ENCODE measurements at places on chromosomes 5 and 9. TPM values are rescaled to one million over a fixed set of nuclear protein-coding genes. Genes with fewer than 3 reads are reported as not detected.

Gene FBLL1
- 0.24 TPM for total RNA-seq

Gene KCNV2
- not detected for total RNA-seq

Gene PCDHB3
- not detected for total RNA-seq

Gene GRM6
- total RNA-seq: not detected

Gene DMGDH
- not detected for total RNA-seq

Gene PCDHB14
- not detected for total RNA-seq

Gene RNF183
- not detected for total RNA-seq

Gene RASEF
- total RNA-seq: not detected

Gene FSTL4
- total RNA-seq: not detected

Gene LCP2
- 282 TPM for total RNA-seq

Gene PCDHA1
- not detected for total RNA-seq

Gene PCDHA9
- not detected for total RNA-seq

Gene NUTM2F
- not detected for total RNA-seq

Gene FAM169A
- total RNA-seq: 7.9 TPM

Gene TNFSF15
- 0.08 TPM for total RNA-seq

Gene FBXL17
- total RNA-seq: 11.5 TPM

Gene MEIKIN
- total RNA-seq: not detected

Gene WNT8A
- not detected for total RNA-seq

Gene OGN
- not detected for total RNA-seq

Gene FGD3
- 42.0 TPM for total RNA-seq

Gene CKS2
- total RNA-seq: 90.2 TPM

Gene LTC4S
- 2.9 TPM for total RNA-seq

Gene DTWD2
- total RNA-seq: 4.9 TPM

Gene SAXO1
- total RNA-seq: not detected

Gene EFNA5
- total RNA-seq: 2.2 TPM

Gene MFAP3
- 28.5 TPM for total RNA-seq

Gene AK8
- total RNA-seq: not detected

Gene HTR4
- total RNA-seq: not detected

Gene TTLL11
- 7.7 TPM for total RNA-seq

Gene DELE1
- 70.9 TPM for total RNA-seq

Gene MAP1B
- 0.06 TPM for total RNA-seq

Gene SLC45A2
- 0.56 TPM for total RNA-seq

Gene IGIP
- 3.1 TPM for total RNA-seq

Gene IL6ST
- 52.7 TPM for total RNA-seq

Gene C9
- total RNA-seq: not detected

Gene FLT4
- total RNA-seq: 0.26 TPM

Gene GABRB2
- not detected for total RNA-seq

Gene TAF11L12
- total RNA-seq: not detected

Gene IRX2
- not detected for total RNA-seq

Gene NIM1K
- 2.9 TPM for total RNA-seq

Gene SLC27A6
- total RNA-seq: not detected

Gene INSL4
- not detected for total RNA-seq

Gene HSD17B3
- not detected for total RNA-seq

Gene CEMIP2
- total RNA-seq: 39.8 TPM

Gene F2RL2
- not detected for total RNA-seq

Gene FABP6
- not detected for total RNA-seq

Gene SARDH
- 0.36 TPM for total RNA-seq

Gene TMEM174
- not detected for total RNA-seq

Gene IGFBPL1
- total RNA-seq: not detected

Gene OTULINL
- total RNA-seq: 10.7 TPM

Gene FAF2
- total RNA-seq: 47.3 TPM

Gene CNOT8
- 65.3 TPM for total RNA-seq

All from natural killer cell treated with Interleukin-12 subunit alpha and Interleukin-12 subunit beta and Interleukin-15 and Interleukin-18, amount 100 ng/mL, for 72 hours (primary cell).